CD4-positive, alpha-beta memory T cell (primary cell): ENCODE measurements at places on chromosomes 16 and 17. TPM values are rescaled to one million over a fixed set of nuclear protein-coding genes. Genes with fewer than 3 reads are reported as not detected.

Gene LDHD
- 0.17 TPM for total RNA-seq

GRCh38 chr17:31834448-31834847, 24.6 kb downstream of the COPRS start:
- no peak overlapping the region for H3K4me3 ChIP-seq
- no peak overlapping the region for H3K27ac ChIP-seq
- DNase-seq, result no peak
- no peaks in the 10 kb centered on the region for H3K4me1 ChIP-seq

GRCh38 chr17:51362811-51363585, 102.7 kb downstream of the UTP18 start:
- no peaks in the 10 kb centered on the region for H3K27me3 ChIP-seq
- no peak overlapping the region for H3K4me3 ChIP-seq
- no peak for DNase-seq

Gene BEAN1
- total RNA-seq, result not detected

DNA sequence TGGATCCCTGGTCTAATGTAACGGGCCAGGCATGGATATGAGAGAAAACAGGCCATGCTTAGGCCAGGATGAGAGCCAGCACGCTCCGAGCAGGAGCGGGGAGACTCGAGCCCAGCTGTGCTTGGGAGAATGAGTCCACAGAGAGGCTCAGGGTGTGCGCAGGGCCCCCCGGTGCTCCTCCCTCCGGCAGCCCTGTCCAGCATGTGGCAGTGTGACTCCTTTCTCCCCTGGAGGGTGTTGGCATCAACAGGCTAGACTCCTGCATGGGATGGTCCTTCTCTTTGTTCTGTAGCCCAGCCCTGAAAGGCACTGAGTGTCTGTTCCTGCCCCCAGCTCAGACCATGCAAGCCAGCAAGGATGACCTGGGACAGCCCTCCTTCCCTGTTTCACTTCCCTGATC, 23.4 kb downstream of the PGS1 start:
- H3K27ac ChIP-seq, result no peak overlapping the region
- H3K4me1 ChIP-seq, result peaks cover 5% of the 10 kb centered on the region

DNA sequence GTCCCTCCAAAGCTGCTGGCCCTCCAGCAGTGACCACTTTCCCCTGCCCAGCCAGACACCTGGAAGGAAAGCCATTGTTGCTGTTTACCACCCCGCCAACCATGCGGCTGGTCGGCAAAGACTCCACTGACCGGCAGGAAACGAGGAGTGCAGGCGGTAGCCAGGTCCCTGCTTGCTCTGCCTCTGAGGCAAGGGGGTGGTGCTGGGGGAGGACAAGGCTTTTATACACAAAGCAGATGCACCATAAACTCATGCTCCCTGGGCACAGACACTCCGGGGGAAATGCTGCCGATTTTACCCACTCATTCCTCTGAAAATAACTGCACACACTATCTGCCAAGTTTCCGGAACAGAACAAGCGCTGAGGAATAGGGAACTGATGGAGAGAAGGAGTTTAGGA, 62.8 kb upstream of the GRIN2A start:
- no peak overlapping the region for H3K27ac ChIP-seq
- H3K4me3 ChIP-seq, result no peak overlapping the region
- H3K27me3 ChIP-seq, result no peaks in the 10 kb centered on the region
- H3K4me1 ChIP-seq, result no peaks in the 10 kb centered on the region

- H3K36me3 ChIP-seq, result peaks cover 4% of the 10 kb centered on the region
- peaks cover 28% of the 10 kb centered on the region for H3K4me1 ChIP-seq
- H3K4me3 ChIP-seq, result no peak overlapping the region
- DNase-seq, result peak; percentile 71
- no peaks in the 10 kb centered on the region for H3K27me3 ChIP-seq
These were observed 579 bp upstream of the CYBA start for GRCh38 chr16:88651276-88651988.

- no peak overlapping the region for H3K4me3 ChIP-seq
- no peak overlapping the region for H3K27ac ChIP-seq
- H3K4me1 ChIP-seq, result no peaks in the 10 kb centered on the region
These were observed 14.8 kb upstream of the MARVELD3 start for GRCh38 chr16:71610936-71611871.

Gene C16orf86
- 2.9 TPM for total RNA-seq

GRCh38 chr16:71353736-71354135, 4.8 kb upstream of the CALB2 start:
- H3K4me3 ChIP-seq, result no peak overlapping the region
- peaks cover 7% of the 10 kb centered on the region for H3K4me1 ChIP-seq
- H3K27me3 ChIP-seq, result no peaks in the 10 kb centered on the region

GRCh38 chr16:24668481-24669061, 60.9 kb upstream of the TNRC6A start:
- H3K27ac ChIP-seq, result no peak overlapping the region

DNA sequence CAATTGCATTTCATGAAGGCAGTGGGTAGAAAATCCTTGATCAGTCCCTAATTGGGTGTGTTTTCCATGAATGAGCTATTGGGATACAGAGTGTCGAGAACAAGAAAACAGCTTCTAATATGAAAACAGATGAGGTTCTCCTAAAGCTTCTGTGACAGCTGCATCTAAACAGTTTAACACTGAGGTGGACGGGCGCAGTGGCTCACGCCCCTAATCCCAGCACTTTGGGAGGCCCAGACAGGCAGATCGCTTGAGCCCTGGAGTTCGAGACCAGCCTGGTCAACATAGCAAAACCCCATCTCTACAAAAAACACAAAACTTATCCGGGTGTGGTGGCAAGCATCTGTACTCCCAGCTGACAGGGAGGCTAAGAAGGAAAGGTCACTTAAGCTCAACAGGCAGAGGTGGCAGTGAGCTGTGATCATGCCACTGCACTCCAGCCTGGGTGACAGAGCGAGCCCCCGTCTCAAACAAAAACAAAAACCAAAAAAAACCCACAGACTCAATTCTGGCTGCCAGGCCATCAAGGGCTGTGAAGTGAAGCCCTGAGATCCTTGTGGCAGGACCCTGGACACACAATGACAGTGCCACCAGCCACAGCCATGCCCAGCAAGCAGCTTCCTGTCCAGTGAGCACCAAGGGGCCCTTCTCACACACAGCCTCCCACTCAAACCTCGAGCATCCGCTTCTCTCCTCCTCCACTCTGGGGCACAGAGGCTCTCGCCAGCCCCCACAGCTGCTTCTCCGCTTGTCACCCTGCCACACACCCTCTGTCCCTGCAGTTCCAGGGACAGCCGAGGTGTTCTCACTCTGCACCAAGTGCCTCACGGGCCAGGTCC, 44.0 kb downstream of the ANKRD11 start:
- peaks cover 100% of the 10 kb centered on the region for H3K4me1 ChIP-seq
- DNase-seq, result no peak
- H3K36me3 ChIP-seq, result no peaks in the 10 kb centered on the region

Gene MYH8
- total RNA-seq, result not detected

DNA sequence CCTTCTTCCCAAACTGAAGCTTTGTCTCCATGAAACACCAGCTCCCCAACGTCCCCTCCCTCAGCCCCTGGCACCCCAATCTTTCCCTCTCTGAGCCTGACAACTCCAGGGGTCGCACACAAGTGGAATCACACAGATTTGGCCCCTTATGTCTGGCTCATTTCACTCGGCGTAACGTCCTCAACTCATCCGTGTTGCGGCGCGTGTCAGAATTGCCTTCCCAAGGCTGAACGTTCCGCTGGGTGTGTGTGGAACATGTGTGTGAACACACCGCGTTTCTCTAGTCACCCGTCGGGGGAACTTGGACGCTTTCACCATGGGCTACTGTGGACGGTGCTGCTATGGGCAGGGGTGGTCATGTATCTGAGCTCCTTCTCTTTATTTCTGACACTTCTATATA, 45.0 kb downstream of the TBC1D16 start:
- H3K36me3 ChIP-seq, result no peaks in the 10 kb centered on the region
- no peaks in the 10 kb centered on the region for H3K27me3 ChIP-seq
- no peak overlapping the region for H3K4me3 ChIP-seq
- H3K27ac ChIP-seq, result no peak overlapping the region
- no peak for DNase-seq

GRCh38 chr17:76499267-76499667, 2.0 kb downstream of the RHBDF2 start:
- no peak for DNase-seq
- no peak overlapping the region for H3K4me3 ChIP-seq
- H3K36me3 ChIP-seq, result no peaks in the 10 kb centered on the region
- H3K4me1 ChIP-seq, result peaks cover 47% of the 10 kb centered on the region
- H3K27me3 ChIP-seq, result no peaks in the 10 kb centered on the region

GRCh38 chr17:78378225-78379130, at the start of gene PGS1:
TSS of gene PGS1 (plus strand) at chr17:78378649. CDS start at chr17:78378666, 17 bp downstream.
- no peaks in the 10 kb centered on the region for H3K27me3 ChIP-seq
- peak within 1 kb of the TSS; percentile 63 for H3K4me3 ChIP-seq
- H3K27ac ChIP-seq, result peak within 1 kb of the TSS; percentile 77

DNA sequence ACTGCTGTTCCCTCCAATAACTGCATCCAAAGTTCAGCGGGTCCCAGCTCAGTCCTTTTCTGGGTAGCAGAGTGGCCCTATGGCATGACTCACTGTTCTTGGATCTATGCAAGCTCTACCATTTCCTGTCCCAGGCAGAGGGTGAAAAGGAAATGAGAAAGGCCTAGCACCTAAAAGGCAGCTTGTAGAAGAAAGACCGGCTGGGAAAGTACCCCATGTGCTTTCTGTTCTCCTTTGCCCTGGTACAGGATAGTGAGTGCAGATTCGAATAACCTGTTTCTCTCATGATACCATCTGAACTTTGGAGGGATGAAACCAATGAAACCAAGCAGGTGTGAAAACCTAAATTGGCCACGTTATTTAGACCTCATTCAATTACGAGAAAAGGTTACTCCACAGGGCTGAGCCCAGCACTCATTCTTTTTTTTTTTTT, 12.7 kb upstream of the HASPIN start:
- H3K36me3 ChIP-seq, result peaks cover 17% of the 10 kb centered on the region
- H3K4me1 ChIP-seq, result peaks cover 30% of the 10 kb centered on the region
- peak overlapping the region; percentile 33 for H3K27ac ChIP-seq
- no peaks in the 10 kb centered on the region for H3K27me3 ChIP-seq
- H3K4me3 ChIP-seq, result no peak overlapping the region

- H3K4me1 ChIP-seq, result no peaks in the 10 kb centered on the region
- H3K27me3 ChIP-seq, result no peaks in the 10 kb centered on the region
- no peak overlapping the region for H3K27ac ChIP-seq
- DNase-seq, result no peak
- H3K36me3 ChIP-seq, result peaks cover 51% of the 10 kb centered on the region
- no peak overlapping the region for H3K4me3 ChIP-seq
These were observed 12.9 kb downstream of the CHTF8 start for GRCh38 chr16:69119536-69119935.

DNA sequence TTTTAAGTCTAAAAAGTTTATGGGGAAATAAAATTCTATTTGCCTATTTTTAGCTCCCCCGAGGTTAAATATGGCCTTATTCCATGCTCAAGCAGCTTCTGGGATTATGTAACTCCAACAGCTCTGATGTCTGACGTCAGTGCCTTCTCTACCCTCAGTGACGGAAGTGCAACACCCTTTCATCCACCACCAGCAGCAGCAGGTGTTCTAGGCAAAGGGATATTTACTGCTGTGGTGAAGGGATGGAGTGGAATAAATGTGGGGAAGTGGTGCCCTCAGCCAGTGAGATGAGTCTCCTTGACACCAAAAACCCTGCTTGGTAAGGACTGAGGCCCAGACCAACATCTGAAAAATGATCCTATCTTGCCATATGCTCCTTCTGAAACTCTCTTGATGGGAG, 247.4 kb downstream of the SHISA9 start:
- no peak for DNase-seq
- H3K4me3 ChIP-seq, result no peak overlapping the region
- no peaks in the 10 kb centered on the region for H3K4me1 ChIP-seq
- no peaks in the 10 kb centered on the region for H3K36me3 ChIP-seq
